Chondrocyte (in vitro differentiated cells): ENCODE measurements at places on chromosomes 1 and 21. TPM values are rescaled to one million over a fixed set of nuclear protein-coding genes. Genes with fewer than 3 reads are reported as not detected.

- H3K36me3 ChIP-seq = no peaks in the 10 kb centered on the region
- H3K27me3 ChIP-seq = no peaks in the 10 kb centered on the region
- no peak overlapping the region for H3K4me3 ChIP-seq
- H3K27ac ChIP-seq = no peak overlapping the region
- DNase-seq = no peak
Measured at GRCh38 chr1:221192055-221192454, 312.8 kb downstream of the HLX start.

- no peaks in the 10 kb centered on the region for H3K27me3 ChIP-seq
- no peak overlapping the region for H3K4me3 ChIP-seq
- H3K36me3 ChIP-seq = no peaks in the 10 kb centered on the region
- DNase-seq = no peak
- H3K4me1 ChIP-seq = no peaks in the 10 kb centered on the region
Measured at GRCh38 chr1:211231873-211232272, 27.3 kb upstream of the RCOR3 start.

- H3K4me3 ChIP-seq = no peak overlapping the region
- H3K27me3 ChIP-seq = no peaks in the 10 kb centered on the region
- H3K36me3 ChIP-seq = no peaks in the 10 kb centered on the region
Measured at GRCh38 chr1:239263801-239264200, 122.6 kb upstream of the CHRM3 start.

The LRRC3 gene
- total RNA-seq = 3.3 to 8.0 TPM (median 7.4 TPM) in 3 replicates
